CD4-positive, alpha-beta T cell (primary cell): ENCODE measurements at places on chromosomes 6 and 20.

DNA sequence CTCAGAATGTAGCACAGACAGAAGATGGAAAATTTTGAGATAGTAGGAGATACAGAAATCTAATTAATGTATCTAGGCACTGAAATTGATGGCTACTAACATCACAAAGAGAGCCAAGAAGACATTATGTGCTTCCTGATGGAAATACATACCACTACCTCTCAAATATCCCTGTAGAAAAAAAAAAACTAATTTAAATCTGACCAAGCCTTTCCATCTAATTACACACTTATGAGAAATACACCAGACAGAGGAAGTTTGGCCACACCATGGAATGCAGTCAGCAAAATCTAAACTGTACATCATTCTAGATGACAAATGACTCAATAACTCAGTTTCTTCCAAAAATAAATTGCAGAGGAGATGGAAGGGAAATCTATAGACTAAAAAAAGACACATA, 18.9 kb downstream of the VPS52 start:
- no peak for DNase-seq

DNA sequence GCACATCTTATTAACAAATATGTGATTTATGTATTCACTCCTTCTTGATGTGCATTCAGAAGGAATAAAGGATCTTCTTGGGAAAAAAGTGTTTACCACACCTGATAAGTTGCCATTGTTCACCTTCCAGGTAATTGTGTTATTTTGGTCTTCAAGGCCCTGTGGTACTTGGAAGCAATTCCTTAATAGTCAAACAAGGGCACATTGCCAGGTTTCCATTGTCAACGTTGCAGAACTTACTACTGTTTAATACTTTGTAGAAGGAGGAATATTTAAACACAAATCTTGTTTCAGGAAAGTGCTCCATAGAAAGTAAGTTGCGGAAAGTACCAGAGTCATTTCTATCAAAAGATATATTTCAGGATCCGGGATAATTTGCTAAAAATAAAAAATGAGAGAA, 129.5 kb upstream of the SGK1 start:
- no peak for DNase-seq

DNA sequence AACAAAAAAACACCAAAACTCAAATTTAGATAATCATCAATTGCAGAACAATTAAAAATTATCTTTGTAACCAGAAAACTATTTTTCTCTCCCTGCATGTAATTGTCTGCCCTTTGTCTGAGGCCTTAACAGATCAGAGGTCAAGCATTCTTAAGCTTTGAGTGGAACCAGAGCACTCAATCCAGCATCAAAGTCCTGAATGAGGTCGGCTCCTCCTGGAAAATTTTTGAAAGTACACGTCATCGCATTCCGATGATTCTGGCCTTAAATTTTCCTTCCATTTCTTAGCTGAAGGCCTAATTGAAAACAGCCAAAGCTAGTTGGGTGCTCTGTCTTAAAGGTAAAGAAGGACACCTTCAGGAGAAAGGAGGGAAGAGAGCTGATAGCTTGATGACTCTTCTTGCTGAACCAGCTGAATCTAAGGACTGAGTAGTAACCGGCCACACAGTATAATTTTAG, 510.2 kb upstream of the SULF2 start:
- no peak for DNase-seq

DNA sequence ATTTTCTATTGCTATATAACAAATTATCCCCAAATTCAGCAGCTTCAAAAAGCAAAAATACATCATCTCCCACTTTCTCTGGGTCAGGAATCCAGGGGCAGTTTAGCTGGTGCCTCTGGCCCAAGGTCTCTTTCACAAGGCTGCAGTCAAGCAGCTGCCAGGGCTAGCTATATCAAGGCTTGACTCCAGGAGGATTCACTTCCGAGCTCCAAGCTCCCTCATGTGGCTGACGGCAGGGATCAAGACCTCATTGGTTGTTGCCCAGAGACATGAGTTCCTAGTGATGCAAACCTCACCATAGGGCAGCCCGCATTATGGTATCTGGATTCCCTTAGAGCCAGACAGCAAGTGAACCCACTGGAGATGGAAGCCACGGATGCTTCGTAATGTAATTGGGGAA, 1.3 kb upstream of the VNN1 start:
- no peak for DNase-seq

GRCh38 chr6:17724341-17724740, 17.6 kb upstream of the NUP153 start:
- DNase-seq = no peak

DNA sequence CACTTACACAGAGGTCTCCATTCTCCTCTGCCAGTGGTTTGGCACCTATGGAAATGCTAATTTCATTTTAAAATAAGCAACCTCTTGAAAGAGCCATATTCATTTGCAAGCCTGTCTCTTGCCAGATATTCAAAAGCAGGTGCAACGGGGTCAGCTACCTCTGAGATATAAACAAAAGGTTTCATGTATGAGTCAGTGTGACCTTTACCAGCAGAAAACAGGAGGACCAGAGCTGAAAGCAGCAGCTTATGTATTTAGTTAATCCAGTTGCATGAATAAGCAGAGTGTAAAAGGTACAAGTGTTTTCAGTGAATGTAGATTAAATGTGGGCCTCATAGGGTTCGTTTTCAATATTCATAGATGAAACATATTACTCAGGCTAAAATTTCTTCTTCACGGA, 56.0 kb downstream of the TENT5A start:
- no peak for DNase-seq

GRCh38 chr6:52392944-52393343, 27.2 kb upstream of the EFHC1 start:
- DNase-seq = no peak

GRCh38 chr6:62775427-62776022, 435.7 kb upstream of the FKBP1C start:
- DNase-seq = no peak

GRCh38 chr20:48743807-48744206, 84.0 kb downstream of the PREX1 start:
- no peak for DNase-seq

DNA sequence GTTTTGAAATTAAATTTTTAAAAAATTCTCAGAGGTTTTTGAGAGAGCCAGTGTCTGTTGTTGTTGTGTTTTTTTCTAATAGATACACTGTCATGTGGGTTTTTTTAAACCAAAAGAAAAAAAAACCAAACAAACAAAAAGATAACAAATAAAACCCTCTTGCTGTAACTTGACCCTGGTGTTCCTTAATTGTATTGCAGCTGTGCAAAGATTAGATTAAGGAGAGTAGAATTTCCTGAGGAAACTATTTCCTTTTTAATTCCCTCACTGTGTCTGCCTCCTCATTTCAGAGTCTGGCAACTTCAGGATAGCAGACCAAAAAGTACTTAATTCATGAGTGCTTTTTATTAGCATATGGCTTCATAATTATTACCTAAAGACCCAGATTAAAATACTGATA, 281.9 kb downstream of the EPM2A start:
- DNase-seq = no peak

GRCh38 chr6:40315060-40315459, 272.1 kb downstream of the LRFN2 start:
- no peak for DNase-seq

DNA sequence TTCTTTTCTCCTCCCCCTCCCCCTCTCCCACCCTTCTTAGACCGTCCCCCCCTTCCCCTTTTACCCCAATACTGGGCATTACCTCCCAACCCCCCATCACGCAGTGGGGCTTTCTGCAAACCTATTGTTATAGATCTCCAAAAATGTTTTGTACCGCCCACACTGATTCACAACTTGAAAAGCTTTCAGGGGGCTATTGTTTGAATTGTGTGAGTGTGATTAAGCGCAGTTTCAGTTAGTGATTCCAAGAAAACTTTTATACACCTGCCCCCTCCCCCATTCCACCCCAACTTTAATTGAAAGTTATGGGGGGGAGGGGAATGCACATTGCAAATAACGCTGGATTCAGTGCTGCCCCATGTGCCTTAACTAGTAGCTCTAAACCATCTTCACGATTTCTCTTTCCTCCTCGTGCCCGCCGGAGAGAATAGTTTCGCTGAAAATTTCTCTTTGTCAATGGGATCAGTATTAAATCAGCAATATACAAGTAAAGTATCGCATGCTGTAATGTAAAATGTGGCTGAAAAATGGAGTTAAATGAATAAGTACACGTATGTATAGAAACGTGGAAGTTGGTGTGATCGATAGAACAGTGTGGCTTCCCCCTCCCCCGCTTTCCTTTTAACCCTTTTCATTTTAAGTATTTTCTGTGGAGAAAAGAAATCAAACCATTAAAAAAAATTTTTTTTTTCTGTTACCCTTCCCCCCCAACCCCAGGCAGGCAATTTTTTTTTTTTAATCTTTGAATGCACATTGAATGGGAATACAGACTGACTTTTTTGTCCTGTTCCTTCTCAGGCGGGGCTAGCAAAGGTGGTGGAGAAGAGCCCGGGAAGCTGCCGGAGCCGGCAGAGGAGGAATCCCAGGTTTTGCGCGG, 632 bp downstream of the LIN28B start:
- no peak for DNase-seq

- DNase-seq = no peak
These were observed 81.4 kb downstream of the SLC22A3 start for GRCh38 chr6:160429620-160429895.

DNA sequence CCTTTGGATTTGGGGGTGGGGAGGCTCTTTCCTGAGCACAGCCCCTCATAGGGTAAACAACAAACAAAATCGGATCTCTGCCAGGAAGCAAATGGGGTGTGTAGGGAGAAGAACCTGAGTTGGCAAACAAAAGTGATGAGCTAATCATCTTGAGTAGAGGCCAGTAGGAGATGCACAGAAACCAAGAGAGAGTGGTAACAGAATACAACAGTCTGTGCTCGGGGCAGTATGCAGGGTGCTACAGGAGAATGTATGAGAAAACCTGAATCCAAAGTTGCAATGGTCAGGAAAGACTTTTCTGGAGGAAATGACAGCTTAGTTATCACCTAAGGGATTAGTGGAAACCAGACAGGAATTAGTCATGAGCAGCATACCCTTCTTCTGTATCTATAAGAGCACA, 177.8 kb downstream of the CDKAL1 start:
- no peak for DNase-seq

GRCh38 chr20:19658137-19658536, 99.9 kb upstream of the RIN2 start:
- DNase-seq = peak; percentile 8

GRCh38 chr6:132695773-132696172, 18.1 kb downstream of the VNN1 start:
- DNase-seq = no peak

GRCh38 chr6:152863618-152864326, 113.2 kb downstream of the VIP start:
- DNase-seq = peak; percentile 60

DNA sequence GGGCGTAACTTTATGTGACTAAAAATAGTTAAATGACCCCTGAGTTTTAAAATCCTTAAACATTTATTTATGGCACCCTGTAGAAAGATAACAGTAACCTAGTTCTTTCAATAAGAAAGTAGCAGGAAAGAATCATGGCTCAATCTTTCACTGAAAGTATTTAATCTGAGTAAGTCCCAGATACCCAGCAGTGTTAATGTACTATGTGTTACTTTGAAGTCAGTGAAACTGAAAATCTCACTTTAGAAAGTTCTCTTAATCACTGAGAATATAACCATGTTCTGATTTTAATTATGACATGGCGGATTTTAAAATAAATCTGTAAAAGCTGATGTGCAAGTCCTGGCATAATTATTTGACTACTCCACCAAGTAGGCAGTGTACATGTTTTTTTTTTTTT, 8.1 kb upstream of the HEY2 start:
- DNase-seq = no peak

GRCh38 chr6:138264372-138264880, 46.1 kb upstream of the PBOV1 start:
- no peak for DNase-seq

DNA sequence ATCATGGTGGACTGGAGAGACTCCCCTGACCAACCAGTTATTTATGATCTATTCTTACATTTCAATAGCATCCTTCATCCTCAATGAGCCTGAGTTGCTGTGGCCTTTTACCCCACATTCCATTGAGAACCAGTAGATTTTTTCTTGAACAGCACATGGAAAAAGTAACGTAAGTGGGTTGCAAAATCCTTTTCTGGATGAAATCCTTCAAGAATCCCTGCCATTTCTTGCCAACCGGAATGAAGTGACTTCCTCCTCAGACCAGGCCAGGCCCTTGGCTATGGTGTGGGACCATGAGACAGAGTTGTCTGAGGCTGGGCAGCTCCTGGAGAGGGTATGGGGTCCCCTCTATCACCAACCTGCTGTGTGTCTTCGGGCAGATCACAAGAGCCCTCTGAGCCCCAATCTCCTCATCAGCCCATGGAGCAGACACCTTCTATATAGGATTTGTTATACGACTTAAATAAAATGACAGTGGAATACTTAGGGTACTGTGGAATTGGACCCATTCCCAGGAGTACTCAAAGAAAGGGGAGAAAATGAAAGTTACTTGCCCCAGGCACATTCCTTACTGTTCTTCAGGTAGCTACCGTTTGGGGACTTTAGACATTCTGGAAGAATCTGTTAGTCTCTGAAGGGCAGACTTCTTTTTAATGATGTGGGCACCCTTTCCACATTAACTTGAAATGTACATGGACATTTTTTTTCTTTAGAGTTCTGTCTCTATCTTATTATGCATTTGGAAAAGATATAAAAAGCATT, 10.9 kb downstream of the EYA2 start:
- DNase-seq = no peak

GRCh38 chr6:137772541-137773250, 94.4 kb upstream of the TNFAIP3 start:
- DNase-seq = no peak

GRCh38 chr20:48604936-48605335, 222.9 kb downstream of the PREX1 start:
- DNase-seq = no peak

DNA sequence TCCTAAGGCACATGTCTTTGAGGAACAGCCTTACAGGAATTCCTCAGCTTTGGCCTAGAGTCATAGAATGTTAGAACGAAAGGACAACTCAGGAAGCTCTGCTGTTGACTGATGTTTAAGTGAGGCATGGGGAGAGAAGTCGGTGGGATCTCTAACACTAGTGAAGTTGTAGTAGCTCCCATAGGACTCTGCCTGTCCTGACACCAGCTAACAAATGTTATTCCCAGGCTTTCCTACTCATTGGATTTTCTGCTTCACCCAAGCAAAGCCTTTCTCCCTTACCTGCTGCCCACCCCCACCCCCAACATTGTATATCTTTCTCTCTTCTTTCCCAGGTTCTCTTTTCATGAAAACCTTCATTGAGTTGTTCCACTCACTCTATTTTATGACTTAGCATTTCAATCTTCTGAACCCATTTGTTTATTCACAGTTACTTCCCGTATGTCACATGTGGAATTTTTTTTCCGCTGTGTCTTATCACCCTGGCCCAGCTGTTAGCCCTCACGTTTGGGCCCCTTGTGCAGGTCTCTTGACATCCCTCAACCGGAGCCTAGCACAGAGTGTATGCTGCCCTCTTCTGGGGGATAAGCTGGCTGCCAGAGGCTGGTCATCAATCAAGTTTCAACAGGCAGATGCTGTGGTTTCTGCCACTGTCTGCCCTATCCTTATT, 39.2 kb upstream of the RNF8 start:
- peak; percentile 11 for DNase-seq

GRCh38 chr6:124149646-124150045, 346.0 kb downstream of the NKAIN2 start:
- no peak for DNase-seq

GRCh38 chr20:46544576-46544975, 5.9 kb downstream of the OCSTAMP start:
- DNase-seq = no peak
